ENCODE measurements at places on chromosomes 6 and 20.

GRCh38 chr6:79782792-79783580 lies 151.9 kb downstream of the SH3BGRL2 start:
- DNase-seq: no peak

GRCh38 chr6:64672131-64672530 lies 1034.9 kb downstream of the EYS start:
- no peak for DNase-seq

DNA sequence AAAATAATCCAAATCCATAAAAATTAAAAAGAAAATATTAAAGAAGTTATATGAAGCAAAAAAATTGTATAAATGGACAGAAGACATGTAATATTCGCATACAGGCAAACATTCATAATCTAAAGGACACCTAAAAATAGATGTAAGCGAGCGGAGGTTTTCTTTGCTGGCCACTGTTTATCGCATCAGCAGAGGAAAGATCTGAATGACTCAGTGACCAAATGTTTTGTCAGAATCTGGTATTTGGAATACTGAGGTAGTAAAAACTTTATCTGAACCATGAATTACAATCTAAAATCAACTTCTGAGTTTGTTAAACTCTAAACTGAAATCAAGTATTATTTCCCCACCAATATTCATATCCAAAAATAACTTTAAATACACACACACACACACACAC lies 7.8 kb downstream of the TSPYL4 start:
- DNase-seq: no peak

- no peak for DNase-seq
Measured at GRCh38 chr6:37985355-37985754, 165.8 kb downstream of the ZFAND3 start.

- no peak for DNase-seq
Measured at GRCh38 chr6:28490205-28490890, 25.2 kb downstream of the GPX6 start.

DNA sequence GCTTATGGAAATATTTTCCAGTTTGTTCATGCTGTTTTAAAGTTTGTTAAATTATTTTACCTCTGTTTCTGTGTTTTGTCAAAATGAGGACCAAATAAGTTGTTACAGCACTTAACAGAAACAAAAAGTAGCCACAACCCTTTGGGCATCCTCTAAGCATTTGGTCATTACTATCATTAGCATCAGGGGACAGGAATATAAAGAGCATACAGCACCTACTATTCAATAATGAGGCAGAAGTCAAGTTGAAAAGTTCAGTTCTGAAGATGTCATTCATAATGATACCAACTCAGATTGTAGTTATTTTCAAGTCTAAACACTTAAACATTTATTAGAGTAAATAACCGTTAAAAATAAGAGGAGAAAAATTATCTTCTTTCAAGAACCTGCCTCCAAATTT lies 862.3 kb upstream of the FLRT3 start:
- DNase-seq: no peak

DNA sequence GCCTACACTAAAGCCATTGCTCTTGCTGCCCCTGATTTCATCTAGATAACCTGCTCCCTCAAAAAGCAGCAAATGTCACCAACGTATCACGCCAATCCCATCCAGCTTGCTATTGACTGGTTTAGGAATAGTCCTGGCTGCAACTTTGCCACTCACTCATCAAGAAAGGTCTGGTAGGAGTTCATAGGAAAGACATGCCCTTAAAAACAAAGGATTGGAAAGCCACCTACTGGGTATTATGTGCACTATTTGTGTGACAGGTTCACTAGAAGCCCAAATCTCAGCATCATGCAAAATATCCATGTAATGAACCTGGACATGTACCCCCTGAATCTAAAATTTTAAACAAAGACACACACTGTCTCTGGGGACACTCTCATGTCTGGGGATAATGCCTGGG lies 170.4 kb upstream of the COL21A1 start:
- no peak for DNase-seq

- peak; percentile 68 for DNase-seq
Measured at GRCh38 chr6:111605100-111605751, 452 bp downstream of the TRAF3IP2 start.

- DNase-seq: no peak
Measured at GRCh38 chr6:37092923-37093727, 76.8 kb upstream of the PIM1 start.

- DNase-seq: no peak
Measured at GRCh38 chr6:12261502-12261901, 28.7 kb upstream of the EDN1 start.

DNA sequence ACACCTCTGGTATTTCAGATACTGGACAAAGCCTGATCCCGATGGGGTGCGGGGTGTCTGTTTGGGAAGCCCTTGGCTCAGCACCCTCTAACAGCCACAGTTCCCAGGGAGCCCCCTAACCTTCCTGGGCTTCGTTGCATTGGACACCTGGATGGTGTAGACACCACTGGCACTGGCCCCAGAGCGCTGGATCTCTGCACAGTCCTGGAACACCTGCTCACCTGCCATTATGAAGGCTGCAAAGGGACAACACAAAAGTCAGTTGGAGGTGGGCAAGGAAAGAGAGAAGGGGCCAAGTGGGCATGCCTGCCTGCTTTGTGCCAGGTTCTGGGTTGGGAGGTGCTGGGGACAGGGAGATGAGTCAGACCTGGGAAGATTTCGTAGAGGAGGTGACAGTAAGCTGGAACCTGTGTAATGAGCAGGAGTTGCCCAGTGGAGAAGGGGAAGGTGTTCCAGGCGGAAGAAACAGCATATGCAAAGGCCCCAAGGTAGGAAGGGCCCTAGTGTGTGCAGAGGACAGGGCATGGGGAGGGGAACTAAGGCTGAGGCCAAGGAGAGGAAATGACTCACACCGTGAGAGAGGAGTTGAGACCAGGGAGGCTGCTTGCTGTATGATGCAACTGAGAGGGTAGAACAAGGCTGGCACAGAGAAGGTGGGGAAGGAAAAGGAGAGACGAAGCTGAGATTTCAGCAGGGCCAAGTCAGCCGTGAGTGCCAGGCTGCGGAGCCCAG lies 34.9 kb downstream of the ANGPT4 start:
- no peak for DNase-seq

- no peak for DNase-seq
Measured at GRCh38 chr20:62733891-62734290, 25.3 kb downstream of the NTSR1 start.

DNA sequence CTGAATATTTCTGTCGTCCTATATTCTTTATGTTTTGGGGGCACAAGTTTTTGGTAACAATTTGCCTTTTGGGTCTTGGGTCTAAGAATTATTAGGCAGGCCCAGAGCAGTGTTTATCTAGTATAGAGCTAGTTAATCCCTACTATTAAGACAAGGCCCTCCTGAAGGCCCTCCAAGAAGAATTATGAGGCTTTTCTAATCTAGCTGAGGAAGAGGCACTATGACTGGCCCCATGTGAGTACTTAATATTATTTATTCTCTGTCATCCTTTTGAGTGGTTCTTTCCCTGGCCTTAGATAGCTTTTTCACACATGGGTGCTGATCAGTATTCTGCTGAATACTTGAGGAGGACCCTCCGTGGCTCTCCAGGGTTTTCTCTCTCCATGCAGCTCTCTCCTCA lies 25.1 kb downstream of the CHMP4B start:
- DNase-seq: no peak

GRCh38 chr20:48986899-48987298 lies 59.2 kb upstream of the CSE1L start:
- peak; percentile 41 for DNase-seq

GRCh38 chr6:4727671-4728435 lies 48.4 kb upstream of the CDYL start:
- no peak for DNase-seq

DNA sequence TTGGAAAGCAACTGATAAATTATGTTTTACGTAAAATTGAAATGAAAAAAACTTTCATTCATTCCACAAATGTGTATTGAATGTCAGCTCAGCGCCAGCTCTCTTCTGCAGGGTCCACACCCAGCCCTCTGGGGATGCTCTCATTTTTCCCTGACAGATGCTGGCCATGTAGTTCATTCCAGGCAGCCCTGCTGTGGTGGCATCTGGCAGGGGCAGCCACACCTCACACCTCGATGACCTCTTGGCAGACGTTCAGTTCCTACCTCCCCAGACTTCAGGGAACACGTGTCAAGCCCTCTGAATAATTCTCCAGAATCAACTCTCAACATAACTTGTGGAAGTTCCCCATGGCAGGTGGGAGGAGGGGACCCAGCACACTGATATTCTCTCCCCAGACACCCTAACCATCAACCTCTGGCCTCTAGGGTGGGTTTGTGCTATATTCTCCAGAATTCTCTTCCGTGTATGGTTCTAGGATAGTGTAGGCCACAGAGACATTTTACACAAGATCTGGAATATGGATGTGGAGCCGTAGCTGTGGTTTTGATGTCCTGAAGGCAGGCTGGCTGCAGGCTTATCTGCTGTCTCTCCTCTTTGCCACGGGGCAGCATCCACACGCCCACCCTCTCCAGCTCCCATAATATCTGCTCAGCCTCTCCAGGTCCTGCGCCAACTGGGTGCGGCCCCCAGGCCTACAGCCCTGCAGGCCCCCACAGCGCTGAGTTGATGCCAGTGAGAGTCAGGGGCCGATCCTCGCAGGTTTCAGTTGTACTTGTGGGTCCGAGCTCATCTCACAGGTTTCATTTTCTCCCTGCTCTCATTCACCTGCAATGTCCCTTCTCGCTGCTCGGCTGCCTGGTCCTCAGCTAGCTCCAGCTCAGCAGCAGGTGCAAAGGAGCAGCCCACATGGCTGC lies 175.8 kb upstream of the ARID1B start:
- DNase-seq: no peak

DNA sequence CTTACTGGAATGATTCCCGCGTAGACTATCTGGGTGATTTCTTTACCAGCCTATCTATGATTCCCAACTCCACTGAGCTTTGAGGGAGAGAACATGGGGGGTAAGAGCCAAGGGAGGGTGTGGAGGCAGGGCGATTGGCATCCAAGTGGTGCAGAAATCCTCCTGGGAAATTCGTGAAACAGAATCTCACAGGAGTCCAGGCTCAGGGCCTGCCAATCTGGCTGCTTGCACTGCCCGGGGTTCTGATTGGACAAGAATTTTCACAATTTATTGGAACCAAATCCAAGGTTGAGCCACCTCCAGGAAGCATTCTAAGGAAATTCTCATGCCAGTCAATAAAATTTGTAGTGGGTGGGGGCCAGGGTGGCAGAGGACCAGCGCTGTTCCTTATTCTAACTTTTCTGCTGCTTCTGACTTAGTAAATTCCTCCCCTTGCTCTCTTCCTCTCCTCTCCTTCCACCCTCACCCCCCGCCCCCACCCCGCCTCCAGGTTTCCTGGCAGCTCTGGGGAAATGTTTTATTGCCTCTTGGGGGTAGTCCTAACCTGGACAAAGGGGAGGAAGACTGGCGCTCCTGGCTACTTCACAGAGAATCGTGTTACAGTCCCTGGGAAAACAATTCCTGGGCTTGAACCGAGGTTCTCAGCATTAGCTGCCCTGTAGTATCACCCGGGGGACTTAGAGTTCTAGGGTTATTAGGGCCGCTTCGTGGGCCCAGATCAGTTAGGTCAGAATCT lies 3.1 kb downstream of the BMP6 start:
- no peak for DNase-seq

- DNase-seq: no peak
Measured at GRCh38 chr6:44305200-44305725, 7.9 kb downstream of the AARS2 start.

DNA sequence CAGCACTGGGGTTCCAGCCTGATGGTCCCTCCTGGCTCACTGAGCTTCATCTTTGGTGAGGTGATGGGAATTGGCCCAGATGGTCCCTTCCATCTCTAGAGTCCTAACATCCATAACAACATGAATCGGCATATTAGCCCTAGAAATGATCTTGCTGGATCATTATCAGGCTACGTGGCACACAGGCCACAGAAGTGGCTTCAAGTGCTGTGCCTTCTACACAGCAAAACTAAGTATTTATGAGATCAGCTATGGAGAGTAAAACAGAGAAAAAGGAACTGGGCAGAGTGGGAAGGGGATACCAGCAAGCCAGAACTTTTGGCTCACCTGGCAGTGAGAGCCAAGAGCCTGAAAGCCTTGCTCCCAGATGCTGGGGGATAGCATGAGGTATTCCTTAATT lies 116.9 kb downstream of the TRERF1 start:
- no peak for DNase-seq

GRCh38 chr20:40230486-40230885 lies 458.6 kb downstream of the MAFB start:
- no peak for DNase-seq

DNA sequence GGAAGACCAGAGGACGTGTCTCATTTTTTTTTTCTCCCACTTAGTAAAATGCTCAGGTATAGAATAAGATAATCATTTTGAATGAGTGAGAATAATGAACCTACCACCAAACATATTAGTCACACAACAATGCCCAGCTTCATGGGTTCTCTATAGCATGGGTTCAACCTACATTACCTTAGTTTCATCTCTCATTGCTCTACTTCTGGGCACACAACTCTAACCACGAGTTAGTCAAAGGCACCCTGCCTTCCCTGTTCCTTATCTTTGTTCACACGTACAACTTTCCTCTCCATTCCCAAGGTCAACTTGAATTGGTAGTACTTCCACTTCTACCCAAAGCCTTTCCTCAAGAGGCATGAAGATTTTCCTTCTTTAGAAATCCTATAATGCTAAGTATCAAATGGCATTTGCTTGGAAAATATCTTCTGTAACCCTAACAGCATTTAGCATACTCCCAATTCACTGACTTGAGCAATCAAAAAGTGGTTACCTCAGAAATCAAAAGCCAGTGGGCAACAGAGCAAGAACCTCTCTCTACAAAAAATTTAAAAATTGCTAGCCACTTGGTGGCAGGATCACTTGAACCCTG lies 20.9 kb downstream of the DEK start:
- DNase-seq: no peak

DNA sequence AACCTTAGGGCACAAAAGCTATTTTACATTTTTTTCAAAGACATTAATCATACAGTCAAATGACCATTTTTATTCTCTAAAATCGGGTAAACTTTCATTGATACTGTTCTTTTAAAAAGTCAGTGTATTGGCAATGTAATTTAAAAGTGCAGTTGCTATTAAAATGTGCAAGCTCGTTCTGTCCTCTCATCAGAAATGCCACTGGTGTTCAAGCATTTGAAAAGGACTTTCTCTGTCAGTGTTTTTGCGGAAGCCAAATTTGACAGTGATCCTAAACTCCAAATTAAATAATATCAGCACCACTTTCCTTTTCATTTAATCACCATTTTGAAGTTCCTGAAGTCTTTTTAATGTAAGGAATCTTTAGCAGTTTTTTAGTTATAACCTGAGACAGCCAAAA lies 69.6 kb downstream of the AFG1L start:
- no peak for DNase-seq

DNA sequence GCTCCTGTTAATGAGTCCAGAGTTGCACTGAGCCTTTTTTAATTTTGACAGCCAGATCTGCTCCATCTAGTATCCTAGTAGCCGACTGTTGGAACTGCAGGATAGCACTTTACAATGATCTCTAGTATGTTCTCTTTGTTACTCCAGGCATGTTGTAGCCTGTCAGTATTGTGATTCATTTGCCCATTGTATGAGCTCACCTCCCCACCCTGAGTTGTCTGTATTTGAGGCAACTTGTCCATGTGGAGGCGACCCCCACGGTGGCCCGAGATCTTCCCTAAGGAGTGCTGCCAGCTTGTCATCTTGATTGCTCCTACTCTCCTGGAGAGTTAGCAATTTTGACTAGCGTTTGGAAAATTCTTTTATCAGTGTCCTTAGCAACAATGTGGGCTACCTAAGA lies 67.2 kb downstream of the DHX35 start:
- DNase-seq: no peak

All from NCI-H774 (cell line).